ENCODE measurements at places on chromosomes 2 and 18. TPM values are rescaled to one million over a fixed set of nuclear protein-coding genes. Genes with fewer than 3 reads are reported as not detected.
A peak's percentile ranks its signal among the peaks of the same experiment; 100 is the strongest.

TFCP2L1 gene
- total RNA-seq = 0.14 TPM

TLX2 gene
- total RNA-seq = 1.9 TPM

PTMA gene
- 807 TPM for total RNA-seq

DNA sequence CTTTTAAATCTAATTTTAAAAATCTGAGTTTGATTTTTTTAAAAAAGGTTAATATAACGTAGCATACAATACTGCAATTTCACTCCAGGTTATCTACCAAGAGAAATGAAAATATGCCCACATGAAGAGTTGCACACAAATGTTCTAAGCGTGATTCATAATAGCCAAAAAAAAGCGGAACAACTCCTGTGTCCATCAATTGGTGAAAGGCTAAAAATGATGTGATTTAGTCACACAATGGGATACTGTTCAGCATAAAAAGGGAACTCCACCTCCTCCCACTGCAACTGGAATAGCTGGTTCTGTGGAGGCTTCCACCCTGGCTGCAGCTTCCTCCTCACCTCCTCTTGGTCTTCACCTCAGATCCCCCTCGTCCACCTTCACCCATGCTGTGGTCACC is 132.8 kb downstream of the PIK3C3 start:
- no peak for DNase-seq

- DNase-seq = no peak
Measured at GRCh38 chr2:133561045-133561852, 7.0 kb downstream of the NCKAP5 start.

- no peak for DNase-seq
Measured at GRCh38 chr2:122804494-122804893, 1049.0 kb downstream of the TSN start.

DNA sequence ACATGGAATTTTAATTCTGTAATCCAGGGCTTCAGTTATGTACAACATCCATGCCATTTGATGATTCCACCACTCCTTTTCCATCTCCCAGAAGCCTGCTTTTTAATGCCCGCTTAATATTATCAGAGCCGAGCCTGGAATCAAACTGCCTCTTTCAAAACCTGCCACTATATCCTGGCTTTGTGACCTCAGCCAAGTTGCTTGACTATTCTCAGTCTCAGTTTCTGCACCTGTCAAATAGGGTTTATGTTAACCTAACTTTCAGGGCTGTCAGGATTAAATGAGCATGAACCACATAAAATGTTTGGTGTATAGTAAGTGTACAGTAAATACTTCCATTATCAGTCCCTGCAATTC is 108.7 kb downstream of the XRCC5 start:
- no peak for DNase-seq

DNA sequence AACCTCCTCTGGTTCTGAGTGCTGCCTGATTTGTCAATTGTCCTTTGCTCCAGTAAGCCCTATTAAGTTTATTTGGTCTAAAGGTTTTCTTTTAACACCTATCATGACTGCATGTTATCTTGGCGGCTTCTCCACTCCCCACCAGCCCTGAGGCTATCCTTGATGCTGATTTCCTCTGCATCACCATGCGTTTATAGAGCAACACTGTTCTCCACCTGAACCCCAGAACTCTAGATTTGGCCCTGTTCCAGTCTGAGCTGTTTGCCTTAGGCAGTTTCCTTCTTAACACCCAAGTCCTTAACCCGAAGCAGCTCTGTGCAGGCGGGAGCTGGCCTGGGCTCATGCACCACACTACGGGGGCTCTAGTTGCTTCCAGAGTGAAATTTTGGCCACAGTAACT is 98.2 kb upstream of the NPAS2 start:
- no peak for DNase-seq

DNA sequence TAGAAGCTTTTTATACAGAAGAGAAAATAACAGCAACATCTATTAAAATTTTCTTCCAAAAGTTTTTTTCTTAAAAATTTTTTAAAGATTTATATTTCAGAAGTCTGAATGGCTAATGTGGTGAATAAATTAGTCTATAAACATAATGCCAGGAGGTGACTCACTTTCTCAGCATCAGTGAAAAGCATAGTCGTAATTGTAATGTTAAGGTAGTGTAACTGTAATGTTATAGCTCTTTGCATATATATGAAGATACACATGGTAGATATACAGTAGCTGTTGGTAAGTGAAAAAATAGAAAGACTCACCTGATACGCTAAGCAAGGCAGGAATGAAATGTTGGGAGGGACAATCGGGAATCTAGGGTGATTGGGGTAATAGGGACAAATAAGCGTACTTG is 5.5 kb downstream of the TIMM21 start:
- no peak for DNase-seq

- no peak for DNase-seq
Measured at GRCh38 chr2:45902380-45902779, 250.9 kb downstream of the PRKCE start.

GRCh38 chr18:7646174-7646886 is 79.2 kb downstream of the PTPRM start:
- DNase-seq = no peak

GRCh38 chr2:217928324-217929181 is 74.2 kb downstream of the TNS1 start:
- DNase-seq = peak; percentile 89
